ENCODE measurements at places on chromosomes 2 and 18.

- no peak for DNase-seq
Measured at GRCh38 chr2:20223407-20224163, 1.3 kb downstream of the SDC1 start.

- DNase-seq: no peak
Measured at GRCh38 chr2:187438455-187438854, 9.6 kb downstream of the CALCRL start.

- no peak for DNase-seq
Measured at GRCh38 chr2:44120428-44120827, 48.2 kb upstream of the PPM1B start.

- no peak for DNase-seq
Measured at GRCh38 chr2:29751390-29751789, 170.0 kb downstream of the ALK start.

- no peak for DNase-seq
Measured at GRCh38 chr2:59296279-59296678, 1055.2 kb upstream of the FANCL start.

GRCh38 chr2:8249769-8250168, 432.1 kb upstream of the ID2 start:
- DNase-seq: no peak

DNA sequence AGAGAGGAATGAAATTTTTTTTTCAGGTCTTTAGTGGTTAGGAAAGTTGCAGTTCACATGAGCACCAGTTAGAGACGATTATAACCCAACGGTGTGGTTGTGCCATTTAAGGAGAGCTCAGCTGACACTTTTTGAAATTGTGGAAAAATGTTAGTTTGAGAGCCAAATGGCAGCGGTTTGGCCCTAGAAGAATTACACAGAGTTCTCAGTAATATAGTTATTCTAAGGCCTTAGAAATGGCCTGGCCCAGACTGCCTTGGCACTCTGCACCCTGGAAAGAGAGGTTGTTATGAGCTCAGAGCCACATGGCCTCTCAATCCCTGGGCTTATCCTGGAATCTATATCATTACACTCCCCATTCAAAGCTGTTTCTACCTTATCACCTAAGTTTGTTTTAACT, 117.4 kb downstream of the RHBDD1 start:
- DNase-seq: no peak

GRCh38 chr18:49227001-49227380, 233.5 kb downstream of the DYM start:
- no peak for DNase-seq

GRCh38 chr2:221981912-221982470, 316.8 kb downstream of the PAX3 start:
- no peak for DNase-seq

DNA sequence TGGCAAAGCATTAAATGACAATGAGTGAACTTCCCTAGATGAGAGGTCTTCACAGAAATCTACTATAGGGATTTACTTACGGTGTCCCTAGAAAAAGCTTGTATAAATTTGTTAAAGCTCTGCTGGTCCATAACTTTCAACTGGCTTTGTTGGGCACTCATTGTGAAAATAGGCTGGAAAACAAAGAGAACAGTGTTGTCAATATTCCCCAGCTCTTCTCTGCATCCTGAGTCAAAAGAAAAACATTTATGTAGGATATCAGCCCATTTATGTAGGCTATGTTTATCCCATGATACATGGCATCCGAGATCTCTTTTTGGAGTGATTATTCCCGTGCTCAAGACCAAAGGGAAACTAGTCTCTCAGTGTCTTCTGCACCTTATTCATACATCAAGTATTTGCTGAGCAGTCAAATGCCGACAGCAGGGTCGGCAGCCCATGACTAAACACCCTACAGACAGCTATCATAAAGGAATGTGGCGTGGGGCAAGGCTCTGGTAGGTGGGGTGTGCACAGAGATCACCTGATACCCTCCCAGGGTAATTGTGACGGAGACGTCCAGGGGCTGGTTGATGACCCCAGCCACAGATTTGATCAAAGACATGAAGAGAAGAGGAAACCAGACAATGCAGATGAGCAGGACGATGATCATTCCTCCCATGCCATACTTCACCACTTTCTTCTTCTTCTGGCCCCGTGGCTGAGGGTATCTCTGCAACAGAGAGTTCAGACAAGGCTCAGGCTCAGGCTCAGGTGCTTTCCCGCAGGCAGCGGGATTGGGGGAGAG, 155.9 kb downstream of the NAPG start:
- DNase-seq: no peak

GRCh38 chr2:54879598-54880332, 156.3 kb downstream of the EML6 start:
- DNase-seq: no peak

DNA sequence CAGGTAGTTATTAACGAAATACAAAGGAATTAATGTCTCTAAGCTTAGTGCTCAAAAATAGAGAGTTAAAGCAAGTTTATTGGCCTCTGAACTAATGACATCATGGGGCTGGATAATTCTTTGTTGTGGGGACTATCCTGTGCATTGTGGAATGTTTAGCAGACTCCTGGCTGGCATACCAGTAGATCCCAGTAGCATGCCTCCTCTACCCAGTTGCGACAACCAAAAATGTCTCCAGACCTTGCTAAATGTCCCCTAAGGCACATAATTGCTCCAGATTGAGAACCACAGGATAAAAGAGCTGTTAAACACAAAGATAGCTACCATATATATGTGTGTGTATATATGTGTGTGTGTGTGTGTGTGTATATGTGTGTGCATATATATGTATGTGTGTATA, 194.5 kb downstream of the ERBB4 start:
- no peak for DNase-seq

DNA sequence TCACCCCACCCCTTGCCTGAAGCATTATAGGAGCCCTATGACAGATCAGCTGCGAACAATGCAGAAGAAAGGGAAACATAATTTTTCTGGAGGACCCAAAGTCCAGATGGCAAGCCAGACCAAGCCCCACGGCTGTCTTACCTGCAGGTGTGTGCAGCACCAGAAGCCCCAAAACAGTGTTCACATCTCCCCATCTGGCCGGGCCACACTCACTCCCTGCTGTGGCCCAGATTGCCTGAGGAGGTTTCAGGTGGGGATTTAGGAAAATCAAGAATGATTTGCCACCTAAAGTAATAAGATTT, 11.7 kb upstream of the STK17B start:
- no peak for DNase-seq

DNA sequence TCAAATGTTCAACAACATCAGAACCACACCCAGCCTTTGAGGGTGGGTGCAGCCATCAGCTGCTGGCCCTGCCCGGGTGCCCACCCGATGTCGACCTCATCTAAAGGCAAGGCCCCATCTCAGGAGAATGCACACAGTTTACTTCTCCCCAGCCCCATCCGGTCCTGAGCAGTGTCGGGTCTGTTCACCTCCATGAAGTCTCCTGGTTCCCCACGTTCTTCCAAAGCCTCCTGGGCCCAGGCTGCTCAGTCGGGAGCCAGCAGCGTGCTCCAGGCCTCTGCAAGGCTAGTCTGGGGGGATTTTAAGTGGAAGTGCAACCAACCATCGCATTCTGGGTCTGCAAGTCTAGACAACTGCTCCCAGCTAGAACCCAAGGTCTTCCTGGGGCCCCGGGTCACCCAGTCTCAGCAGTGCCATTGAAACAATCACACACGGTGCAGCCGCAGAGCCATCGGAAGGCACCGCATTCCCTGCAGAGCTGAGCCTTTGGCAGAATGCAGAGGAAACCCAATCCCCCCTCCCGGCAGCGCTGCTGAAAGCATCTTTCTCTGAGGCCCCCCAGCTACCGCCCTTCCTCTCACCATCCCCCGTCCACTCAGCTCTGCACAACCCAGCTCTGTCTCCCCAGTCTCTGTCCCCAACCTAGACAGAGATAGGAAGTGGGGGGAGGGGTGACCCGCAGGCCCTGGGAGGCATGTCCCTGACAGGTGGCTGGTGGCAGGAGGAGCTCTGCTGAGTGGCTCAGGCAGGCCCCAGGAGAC, 8.5 kb downstream of the ESPNL start:
- no peak for DNase-seq

DNA sequence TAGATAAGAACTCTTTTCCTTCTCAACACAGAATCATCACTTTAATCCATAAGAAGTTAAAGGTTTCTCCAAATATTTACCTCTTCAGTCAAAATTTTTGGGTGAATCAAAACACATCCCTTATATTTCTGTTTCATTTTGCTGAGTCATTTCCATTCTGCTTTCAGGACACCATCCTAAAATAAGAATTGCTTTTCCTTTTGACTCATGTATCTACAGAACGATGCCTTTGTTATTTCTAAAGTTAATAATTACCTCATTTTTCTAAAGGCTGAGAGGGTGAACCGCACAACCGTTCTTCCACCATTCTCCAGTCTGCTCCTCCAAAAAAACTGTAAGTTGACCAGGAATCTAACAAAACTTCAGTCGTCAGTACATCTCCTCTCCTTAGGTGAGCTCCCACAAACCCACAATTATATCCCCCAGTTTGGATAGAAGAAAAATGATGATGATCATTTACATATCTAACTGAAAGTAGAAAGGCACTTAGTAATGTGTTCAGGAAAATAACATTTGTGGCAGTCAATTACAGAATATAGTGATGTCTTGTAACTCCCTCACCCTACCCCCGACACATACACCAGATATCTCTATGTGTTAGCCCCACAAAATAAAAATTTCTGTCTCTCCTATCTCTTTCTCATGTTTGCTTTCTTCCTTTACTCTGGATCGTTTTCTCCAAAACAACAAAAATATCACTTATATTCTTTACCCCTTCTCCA, 162.5 kb downstream of the RAD51AP2 start:
- DNase-seq: no peak

DNA sequence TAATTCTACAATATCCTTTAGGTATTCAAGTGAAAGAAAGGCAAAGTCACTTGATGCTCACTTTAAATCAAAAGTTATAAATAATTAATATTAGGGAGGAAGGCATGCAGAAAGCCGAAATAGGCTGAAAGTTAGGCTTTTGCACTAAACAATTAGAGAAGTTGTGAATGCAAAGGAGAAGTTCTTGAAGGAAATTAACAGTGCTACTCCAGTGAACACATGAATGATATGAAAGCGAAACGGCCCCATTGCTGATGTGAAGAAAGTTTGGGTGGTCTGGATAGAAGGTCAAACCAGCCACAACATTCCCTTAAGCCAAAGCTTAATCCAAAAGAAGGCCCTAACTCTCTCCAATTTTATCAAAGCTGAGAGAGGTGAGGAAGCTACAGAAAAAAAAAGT, 103.1 kb upstream of the CXCR4 start:
- DNase-seq: no peak

DNA sequence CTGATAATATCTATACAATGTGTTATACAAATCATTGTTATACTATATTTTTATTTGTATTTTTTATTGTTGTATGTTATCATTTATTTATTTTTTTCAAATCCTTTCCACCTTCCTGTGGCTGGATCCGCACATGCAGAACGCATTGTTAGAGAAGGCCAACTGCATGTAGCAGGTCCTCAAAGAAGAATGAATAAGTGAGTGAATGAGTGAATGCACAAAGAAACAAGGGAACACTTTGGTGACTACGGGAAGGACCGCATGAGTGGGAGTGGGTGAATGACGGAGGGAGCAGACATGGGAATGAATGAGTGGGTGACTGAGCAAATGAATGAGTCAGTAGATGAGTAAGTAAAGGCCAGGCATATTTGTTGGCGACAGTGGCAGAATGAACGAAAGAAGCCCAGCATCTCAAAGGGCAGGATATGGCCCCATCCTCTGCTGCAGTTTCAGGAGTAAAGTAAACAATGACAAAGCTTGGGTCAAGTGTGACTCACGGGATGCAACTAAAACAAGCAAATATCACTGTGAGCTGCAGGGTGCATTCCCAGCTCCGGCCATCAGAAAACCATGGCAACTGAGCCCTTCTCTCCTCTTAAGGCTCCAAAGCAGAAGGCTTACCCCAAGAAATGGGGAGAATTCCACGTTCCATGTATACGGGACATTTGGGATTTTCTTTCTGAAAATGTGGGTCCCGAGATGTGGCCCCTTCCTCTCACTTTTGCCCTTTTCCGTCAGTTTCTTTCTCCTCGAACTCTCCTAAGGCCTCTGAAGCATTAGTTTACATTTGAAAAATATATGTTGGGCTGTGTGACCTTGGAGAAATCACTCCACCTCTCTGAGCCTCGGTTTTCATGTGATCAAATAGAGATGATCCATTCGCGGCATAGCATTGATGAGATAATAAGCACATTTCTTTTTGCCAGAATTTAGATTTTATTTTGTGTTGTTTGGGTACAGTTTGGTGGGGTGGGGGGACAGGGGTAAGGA, 24.5 kb downstream of the KCNF1 start:
- DNase-seq: no peak

- no peak for DNase-seq
Measured at GRCh38 chr2:174750923-174751441, 13.3 kb downstream of the CHRNA1 start.
